AG08396 (cell line): ENCODE measurements at places on chromosomes 13 and 19.
A peak's percentile ranks its signal among the peaks of the same experiment; 100 is the strongest.

GRCh38 chr13:44575741-44576350 is at the start of gene TSC22D1:
TSC22D1 (minus strand) TSS chr13:44576330; CDS start chr13:44576074, 256 bp downstream.
- DNase-seq = peak; percentile 47

DNA sequence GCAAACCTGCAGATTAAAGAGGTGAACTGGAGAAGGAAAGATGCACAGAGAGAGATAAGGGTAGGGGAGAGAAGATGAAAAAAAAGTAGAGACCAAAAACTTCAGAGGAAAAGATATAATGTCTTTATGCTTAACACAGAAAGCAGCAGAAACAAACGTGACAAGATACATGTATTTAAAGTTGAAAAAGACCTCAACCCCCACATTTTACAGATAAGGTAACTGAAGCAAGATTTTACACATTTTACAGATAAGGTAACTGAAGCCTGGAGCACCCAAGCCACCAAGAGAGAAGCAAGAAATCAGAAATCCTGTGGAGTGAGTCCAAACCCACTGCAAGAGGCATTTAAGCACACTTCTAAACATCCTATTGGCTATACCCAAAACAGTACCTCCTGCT is 185.3 kb downstream of the TBC1D4 start:
- DNase-seq = no peak

- DNase-seq = no peak
Measured at GRCh38 chr13:105412171-105412570, 1123.3 kb downstream of the EFNB2 start.

GRCh38 chr13:86174622-86175021 is 375.4 kb upstream of the SLITRK6 start:
- DNase-seq = no peak

GRCh38 chr13:114244637-114245036 is 9.9 kb downstream of the CDC16 start:
- no peak for DNase-seq

DNA sequence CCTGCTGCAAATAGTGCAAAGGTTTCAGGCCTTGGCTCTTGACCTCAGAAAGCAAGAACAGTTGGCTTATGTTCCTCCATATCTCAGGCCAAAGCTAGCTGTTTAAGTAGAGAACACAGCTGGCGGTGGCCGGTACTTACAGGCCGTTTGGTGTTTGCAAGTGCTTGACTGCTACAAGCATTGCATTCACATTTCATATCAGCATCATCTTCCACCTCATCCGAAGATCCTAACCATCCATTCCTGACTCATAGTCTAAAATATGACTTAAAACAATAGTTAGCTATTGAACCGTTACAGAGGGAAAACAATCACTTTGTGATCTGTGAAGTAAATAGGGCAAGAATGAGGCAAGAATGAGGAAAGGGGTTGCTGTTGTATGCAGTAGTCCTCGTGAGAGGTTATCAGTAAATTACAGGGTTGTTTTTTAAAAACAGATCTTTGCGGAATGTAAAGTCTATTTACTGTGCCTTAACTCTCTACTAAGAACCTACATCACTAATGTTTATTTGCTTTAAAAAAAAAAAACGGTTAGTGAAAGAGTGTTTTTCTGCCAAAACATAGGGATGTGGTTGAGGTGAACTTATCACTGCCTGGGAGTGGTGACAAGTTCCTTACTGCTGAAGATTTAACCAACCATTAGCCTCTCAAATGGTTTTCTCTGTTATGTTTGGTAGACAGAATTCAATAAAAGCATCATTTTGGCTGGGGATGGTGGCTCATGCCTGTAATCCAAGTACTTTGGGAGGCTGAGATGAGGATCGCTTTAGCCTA is 21.6 kb upstream of the WDR88 start:
- no peak for DNase-seq

GRCh38 chr13:30647824-30648521 is 30.3 kb downstream of the USPL1 start:
- DNase-seq = no peak

GRCh38 chr19:6527893-6528543 is 2.8 kb upstream of the TNFSF9 start:
- DNase-seq = no peak

GRCh38 chr13:98416408-98416807 is 160.5 kb downstream of the STK24 start:
- DNase-seq = no peak

GRCh38 chr19:29715701-29716581 is 880 bp upstream of the C19orf12 start:
- DNase-seq = no peak

- DNase-seq = no peak
Measured at GRCh38 chr13:109500146-109500773, 286.1 kb downstream of the IRS2 start.

DNA sequence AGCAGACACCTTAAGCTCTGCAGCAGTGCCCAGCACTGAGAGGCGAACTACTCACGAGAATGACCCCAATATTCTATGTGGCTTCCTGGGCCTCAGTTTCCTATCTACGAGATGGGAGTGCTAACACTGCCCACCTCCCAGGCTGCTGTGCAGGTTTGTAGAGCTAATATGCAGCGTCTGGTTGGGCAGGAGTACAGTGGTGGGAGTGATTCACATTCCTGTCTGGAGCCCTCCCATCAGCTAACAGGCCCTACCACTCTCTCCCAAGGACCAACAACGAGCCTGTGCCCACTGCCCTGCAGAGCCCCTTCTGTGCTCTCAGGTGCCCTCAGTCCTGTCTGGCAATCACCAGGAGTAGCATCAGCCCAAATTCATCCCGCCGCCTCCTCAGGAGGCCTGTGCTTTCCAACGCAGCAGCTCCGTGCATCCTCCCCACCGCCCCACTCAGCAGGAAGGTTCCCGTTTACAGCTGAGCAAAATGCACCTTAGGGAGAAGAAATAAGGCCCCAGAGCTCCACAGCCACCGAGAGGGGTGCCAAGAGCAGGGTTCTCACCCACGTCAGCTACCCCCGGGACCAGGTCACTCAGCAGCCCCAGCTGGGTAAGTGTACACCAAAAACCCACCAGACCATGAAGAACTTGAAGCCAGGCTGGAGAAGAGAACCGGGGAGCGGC is 6.6 kb downstream of the AKT2 start:
- DNase-seq = no peak

DNA sequence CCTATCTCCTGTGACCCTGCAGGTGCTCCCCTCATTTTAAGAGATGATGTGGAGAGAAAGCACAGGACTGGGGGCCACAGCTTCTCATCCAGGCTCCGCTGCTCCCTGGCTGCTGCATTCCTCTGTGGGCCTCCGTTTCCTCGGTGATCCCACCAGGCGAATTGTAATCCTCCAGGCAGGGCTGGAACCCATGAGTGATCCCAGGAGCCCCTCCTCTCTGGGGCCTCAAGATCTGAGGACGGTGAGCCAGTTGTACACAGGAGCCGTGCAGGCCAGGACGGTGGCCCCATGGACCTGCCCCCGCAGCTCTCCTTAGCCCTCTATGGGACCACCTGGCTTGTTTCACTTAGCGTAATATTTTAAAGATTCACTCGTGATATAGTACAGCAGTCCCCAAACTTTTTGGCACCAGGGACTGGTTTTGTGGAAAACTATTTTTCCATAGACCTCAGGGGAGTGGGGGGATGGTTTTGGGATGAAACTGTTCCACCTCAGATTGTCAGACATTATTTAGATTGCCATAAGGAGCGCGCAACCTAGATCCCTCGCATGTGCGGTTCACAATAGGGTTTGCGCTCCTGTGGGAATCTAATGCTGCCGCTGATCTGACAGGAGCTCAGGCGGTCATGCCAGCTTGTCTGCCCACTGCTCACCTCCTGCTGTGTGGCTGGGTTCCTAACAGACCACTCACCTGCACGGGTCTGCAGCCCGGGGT is 5.6 kb downstream of the FFAR3 start:
- no peak for DNase-seq

DNA sequence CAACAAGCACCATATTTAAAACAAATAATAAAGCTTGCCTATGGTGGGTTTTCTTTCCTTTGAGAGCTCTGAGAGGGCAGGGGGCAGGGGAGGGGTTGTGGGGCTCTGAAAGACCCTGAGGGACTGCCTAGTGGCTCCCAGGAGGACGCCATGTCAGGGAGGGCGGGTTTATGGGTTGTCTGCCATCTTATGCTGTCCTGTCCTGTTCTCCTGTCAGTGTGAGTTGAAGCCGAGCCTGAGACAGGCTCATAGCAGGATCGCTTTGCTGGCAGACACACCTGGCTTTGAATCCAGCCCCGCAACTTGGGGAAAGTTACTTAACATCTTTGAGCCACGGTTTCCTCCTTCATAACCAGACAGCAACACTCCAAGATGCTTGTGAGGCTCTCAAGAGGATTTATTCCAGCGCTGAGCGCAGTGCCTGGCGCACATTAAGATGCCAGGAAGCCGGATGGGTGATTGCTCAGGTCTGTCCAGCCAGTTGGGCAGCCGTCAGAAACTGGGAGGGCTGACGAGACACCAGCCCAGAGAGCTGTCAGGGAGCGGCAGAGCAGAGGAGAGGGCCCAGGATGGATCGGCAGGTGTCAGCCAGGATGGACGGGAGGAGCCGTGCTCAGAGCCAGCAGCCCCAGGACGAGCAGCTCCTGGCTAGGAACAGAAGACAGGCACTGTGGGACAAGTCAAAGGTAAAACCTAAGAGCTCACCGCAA is 36.8 kb upstream of the C1QTNF9 start:
- no peak for DNase-seq

GRCh38 chr19:28641395-28641794 is 571.6 kb downstream of the UQCRFS1 start:
- DNase-seq = no peak

DNA sequence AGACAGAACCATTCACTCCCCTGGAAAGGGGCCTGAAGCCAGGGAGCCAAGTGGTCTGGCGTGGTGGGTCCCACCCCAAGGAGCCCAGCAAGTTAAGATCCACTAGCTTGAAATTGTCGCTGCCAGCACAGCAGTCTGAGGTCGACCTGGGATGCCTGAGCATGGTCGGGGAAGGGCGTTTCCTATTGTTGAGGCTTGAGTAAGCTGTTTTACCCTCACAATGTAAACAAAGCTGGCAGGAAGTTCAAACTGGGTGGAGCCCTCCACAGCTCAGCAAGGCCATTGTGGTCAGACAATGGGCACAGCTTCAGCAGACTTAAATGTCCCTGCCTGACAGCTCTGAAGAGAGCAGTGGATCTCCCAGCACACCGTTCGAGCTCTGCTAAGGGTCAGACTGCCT is 195.6 kb upstream of the DACH1 start:
- DNase-seq = no peak

GRCh38 chr19:19461671-19462622 is 53.4 kb downstream of the TSSK6 start:
- DNase-seq = peak; percentile 61

DNA sequence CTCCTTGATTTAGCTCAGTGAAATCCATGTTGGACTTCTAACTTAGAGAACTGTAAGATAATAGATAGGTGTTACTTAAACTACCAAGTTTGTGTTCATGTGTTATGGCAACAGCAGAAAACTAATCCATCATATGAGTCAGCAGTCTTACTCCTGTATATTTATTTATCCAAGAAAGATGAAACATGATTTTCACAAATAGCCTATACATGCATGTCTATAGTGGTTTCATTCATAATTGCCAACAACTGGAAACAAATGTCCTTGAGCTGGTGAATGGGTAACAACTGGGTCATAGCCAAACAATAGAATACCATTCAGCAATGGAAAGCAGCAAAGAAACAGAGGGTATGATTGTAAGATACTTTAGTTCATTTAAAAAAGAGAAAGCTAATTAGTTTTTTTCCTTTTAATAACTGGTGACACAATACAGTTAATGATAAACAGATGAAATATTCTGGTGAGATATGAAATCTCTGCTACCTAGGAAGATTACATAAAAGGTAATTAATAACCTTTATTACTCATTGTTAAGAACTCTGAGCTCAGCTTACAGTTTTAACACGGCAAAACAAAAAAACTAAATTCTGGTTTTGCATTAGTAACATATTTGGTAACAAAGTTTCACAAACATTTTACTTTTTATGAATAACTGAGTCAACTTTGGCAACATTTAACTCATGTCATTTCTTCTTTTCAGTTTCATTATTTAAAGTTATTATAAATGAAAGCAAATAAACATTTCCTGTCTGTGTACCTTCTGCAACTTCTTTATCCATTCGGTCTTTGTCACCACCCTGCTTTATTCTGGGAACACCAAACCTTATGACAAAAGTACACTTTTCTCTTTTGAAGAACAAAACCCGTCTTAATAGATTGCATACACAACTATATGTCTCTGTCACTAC is 181.3 kb downstream of the LIG4 start:
- no peak for DNase-seq

DNA sequence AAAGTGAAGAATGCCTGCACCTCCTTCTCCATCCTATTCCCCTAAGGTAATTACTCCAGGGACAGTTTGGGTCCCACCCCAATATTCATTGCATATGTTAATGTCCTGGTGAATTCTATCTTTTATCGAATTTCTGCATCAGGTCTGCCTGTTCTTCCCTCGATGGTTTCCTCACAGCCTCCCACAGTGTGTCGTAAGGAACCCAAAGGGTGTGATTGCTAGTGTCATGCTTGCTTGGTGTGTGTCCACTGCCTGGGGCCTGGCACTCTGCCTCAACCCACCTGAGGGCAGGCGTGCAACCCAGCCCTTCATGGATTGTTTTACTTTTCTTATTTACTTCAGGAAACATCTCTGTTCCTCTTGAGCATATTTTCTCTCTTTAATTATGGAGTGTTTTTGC is 60.2 kb upstream of the CYSLTR2 start:
- DNase-seq = no peak

GRCh38 chr19:41192574-41193429 is at the start of gene CYP2S1:
CYP2S1 (plus strand) TSS chr19:41193219; CDS start chr19:41193265, 46 bp downstream.
- peak; percentile 70 for DNase-seq

GRCh38 chr13:47455626-47456025 is 545.4 kb downstream of the SUCLA2 start:
- DNase-seq = no peak

- DNase-seq = peak; percentile 86
Measured at GRCh38 chr19:3163230-3163886, 15.2 kb upstream of the S1PR4 start.

DNA sequence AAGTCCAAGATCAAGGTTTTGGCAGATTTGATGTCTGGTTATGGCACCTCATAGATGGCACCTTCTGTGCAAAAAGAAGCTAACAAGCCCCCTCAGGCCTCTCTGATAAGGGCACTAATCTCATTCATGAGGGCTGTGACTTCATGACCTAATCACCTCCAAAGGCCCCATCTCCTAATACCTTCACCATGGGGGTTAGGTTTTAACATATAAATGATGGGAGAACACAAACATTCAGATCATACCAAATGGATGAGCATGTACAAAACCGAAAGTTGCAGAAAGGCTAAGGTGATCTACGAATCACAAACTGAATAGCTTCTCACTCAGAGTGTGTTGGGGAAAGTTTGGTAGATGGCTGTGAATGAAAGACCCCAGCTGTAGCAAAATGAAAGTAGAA is 217.4 kb downstream of the TBC1D4 start:
- DNase-seq = peak; percentile 21

GRCh38 chr13:80215368-80215767 is 125.6 kb downstream of the SPRY2 start:
- DNase-seq = peak; percentile 19

DNA sequence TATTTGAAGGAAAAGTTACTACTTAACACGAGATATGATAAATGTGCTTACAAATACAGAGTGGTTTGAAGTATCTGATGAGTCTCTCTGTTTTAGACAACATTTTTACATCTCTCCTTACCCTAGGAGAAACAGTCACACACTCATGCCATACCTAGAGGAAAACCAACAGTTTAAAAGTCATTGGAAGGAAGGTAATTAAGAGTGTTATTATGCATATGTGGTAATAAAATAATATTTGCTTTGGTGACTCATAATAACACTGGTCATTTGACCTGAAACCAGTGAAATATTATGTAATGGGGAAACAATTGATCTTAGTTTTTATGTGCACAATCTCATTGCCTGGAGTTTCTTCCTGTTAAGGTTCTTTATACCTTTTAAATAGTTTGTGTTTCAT is 136.9 kb upstream of the SOX21 start:
- no peak for DNase-seq

- no peak for DNase-seq
Measured at GRCh38 chr13:39051157-39051556, 12.9 kb downstream of the NHLRC3 start.
